Left lung (tissue), 14 donors: ENCODE measurements at places on chromosomes 13 and 19. TPM values are rescaled to one million over a fixed set of nuclear protein-coding genes. Genes with fewer than 3 reads are reported as not detected.

DNA sequence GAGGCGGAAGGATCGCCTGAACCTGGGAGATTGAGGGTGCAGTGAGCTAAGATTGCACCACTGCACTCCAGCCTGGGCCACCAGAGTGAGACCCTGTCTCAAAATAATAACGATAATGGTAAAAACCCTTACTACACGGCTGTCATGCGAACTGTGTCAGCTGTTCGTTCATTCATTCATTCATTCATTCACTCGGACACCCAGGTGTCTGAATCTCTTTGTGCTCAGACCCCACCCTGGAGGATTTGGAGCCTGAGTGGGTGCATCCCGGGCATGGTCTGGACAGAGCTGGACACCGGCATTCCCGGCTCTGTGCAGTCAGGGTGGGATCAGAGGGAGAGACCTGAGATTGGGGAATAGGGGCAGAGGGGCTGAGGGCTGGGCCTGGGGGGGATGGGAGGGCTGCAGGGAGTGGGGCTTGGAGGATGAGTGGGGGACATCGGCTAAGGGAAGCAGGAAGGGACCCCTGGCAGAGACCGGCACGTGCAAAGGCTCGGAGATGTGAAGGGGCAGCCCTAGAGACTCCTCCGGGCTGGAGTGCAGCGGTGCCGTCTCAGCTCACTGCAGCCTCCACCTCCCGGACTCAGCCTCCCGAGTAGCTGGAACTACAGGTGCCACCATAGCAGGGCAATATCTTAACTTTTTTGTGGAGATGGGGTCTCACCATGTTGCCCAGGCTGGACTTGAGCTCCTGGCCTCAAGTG lies 31.6 kb upstream of the TCF3 start:
- DNase-seq: no peak

DNA sequence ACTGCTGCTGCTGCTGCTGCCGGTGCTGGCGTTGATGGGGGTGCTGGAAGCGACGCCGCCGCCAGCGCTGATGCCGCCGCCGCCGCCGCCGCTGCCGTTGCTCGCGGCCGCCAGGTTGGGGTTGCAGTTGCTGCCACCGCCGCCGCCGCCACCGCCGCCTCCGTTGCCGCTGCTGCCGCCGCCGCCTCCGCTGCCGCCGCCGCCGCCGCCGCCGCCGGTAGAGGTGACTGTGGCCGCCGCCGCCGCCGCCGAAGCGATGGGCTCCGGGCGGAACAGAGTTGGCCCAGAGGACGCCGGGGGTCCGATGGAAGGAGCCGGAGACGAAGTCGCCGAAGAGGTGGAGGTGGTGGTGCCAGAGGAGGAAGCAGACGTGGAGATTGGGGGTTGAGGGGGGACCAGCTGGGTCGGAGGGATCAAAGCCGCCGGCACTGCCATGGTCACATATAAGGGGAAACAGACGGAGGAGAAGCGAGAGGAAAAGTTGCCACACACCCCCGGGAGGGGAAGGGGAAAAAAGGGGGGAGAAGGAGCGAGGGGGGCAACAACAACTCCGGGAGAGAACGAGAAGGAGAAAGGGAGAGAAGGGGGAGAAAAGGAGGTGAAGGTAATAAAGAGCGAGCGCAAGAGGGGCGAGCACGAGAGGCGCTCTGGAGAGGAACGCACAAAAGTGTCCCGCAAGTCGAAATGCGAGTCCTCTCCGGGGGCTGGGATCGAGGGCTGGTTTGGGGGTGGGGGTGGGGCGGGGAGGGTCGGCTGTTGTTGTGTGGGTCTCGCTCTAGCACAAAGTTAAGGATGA lies 471 bp downstream of the DACH1 start:
- no peak for DNase-seq

GRCh38 chr13:113155982-113156655 lies 2.3 kb upstream of the PROZ start:
- DNase-seq: no peak

- DNase-seq: no peak
These were observed 147.8 kb downstream of the SUCLA2 start for GRCh38 chr13:47853236-47853635.

- DNase-seq: peak; percentile 80
These were observed 22.5 kb downstream of the LTBP4 start for GRCh38 chr19:40623403-40624251.

GRCh38 chr19:13995878-13996765 lies 10.0 kb downstream of the RFX1 start:
- DNase-seq: no peak

DNA sequence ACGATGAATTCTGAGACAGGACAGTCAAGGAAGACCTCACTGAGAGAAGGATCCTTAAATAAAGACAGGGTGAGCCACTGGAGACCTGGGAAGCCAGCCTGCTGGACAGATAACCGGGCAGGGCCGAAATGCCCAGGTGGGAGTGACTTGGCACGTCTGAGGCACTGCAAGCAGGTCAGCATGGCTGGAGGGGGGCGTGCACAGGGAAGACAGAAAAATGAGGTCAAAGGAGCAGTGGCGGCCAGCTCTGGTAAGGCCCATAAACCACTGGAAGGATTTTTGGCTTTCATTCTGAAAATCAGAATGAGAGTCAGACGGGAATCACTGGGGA lies 5.8 kb upstream of the ATP1A3 start:
- DNase-seq: no peak

- peak; percentile 76 for DNase-seq
These were observed at the start of gene IQCN for GRCh38 chr19:18274219-18274780. Gene IQCN, minus strand, starts transcription at chr19:18274452. Its CDS starts 4,974 bp downstream, at chr19:18269478.

GRCh38 chr13:97781891-97782305 lies 171.6 kb upstream of the IPO5 start:
- no peak for DNase-seq

DNA sequence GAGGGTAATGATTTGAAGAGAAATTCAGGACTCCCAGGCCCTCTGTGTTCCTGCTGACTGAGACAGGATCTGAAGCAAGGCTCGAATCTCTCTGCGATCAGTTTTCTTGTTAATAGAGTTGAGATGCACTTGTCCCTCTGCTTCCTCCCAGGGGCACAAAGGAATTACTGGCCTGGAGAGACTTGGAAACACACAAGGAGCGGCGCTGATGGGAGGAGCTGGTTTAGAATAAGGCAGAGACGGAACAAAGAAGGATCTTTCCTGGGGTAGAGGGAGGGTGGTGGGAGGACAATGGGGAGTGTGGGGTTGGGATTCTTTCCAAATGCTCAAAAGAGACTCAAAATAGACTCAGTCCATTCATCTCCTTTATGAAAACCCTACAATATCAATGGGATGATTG lies 719.1 kb downstream of the UQCRFS1 start:
- no peak for DNase-seq

DNA sequence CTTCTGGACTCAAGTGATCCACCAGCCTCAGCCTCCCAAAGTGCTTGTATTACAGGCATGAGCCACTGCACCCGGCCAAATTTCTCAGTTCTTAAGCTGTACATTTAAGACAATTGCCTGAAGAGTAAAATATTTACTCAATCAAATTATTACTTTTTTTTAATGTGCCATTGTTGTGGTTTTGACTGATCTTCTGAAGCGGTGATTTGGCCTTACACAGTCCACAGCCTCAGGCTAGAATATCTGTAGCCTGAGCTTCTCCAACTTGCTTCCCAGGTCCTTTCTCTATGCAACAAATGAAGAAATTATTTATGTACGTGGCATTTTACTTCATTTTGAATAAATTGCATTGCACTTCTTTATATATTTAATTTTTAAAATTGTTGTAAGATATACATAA lies 281.3 kb downstream of the KLF5 start:
- no peak for DNase-seq

DNA sequence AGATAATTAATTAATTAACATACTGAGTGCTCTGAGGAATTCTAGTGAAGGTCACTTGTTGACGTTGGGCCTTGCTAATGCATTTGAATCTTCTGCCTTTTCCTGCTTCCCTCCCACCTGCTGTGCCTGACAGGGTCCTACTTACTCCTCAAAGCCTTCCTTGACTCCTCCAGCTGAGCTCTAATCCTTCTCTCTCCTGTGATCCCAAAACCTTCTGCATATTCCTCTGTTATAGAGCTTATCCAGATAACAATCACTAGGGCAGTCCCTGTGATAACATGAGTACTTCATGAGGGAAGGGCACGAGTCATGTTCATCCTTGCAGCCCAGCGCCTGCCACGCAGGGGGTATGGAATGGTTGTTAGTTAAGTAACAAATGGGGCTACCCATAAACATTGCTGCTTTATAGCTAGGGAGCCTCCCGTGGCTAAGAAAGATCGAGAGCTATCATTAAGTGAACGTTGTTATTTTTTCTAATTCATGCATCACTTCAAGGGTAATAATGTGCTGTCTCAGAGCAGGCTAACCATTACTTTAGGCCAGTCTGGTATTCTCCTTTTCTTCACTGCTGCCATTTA lies 19.1 kb upstream of the SPATA13 start:
- DNase-seq: no peak

GRCh38 chr13:98083507-98083906 lies 59.4 kb upstream of the FARP1 start:
- no peak for DNase-seq

DNA sequence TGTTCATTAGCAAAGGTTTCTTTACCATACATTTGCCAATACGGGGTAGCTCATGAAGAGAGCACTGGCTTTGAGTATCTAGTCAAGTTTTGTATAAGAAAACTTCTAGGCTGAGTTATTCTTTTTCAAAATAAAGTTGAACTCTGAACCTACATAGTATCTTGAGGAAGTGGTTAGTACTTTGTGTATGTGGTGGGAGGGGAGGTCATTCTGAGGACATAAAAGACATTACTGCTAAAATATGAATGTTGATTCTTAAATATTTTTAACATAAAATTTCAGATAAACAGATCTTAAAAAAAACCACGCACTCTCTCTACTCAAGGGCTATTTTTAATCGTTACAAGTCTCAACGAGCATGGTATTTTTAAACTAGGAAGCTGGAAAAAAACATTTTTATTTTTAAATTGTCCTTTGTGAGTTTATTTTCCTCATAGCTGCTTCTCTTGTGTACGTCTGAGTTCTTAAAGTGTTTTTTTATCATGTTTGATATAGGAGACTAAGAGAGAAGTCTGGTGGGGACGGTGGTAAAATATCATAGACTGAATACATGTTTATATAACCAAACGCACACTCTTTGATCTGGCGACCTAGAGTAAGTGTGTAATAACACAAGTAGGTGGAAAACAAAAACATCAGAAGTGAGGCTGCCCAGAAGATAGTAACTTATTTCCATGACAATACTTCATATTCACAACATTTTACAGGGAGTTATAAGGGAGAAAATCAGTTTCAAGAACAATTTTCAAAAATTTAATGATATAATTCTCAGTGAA lies 118.0 kb upstream of the POSTN start:
- no peak for DNase-seq

GRCh38 chr13:37326334-37326733 lies 220.9 kb upstream of the CSNK1A1L start:
- DNase-seq: peak; percentile 46

- no peak for DNase-seq
These were observed 19.1 kb upstream of the KCTD4 start for GRCh38 chr13:45219938-45220375.

- DNase-seq: no peak
These were observed 36.1 kb downstream of the WDFY2 start for GRCh38 chr13:51620165-51620983.

DNA sequence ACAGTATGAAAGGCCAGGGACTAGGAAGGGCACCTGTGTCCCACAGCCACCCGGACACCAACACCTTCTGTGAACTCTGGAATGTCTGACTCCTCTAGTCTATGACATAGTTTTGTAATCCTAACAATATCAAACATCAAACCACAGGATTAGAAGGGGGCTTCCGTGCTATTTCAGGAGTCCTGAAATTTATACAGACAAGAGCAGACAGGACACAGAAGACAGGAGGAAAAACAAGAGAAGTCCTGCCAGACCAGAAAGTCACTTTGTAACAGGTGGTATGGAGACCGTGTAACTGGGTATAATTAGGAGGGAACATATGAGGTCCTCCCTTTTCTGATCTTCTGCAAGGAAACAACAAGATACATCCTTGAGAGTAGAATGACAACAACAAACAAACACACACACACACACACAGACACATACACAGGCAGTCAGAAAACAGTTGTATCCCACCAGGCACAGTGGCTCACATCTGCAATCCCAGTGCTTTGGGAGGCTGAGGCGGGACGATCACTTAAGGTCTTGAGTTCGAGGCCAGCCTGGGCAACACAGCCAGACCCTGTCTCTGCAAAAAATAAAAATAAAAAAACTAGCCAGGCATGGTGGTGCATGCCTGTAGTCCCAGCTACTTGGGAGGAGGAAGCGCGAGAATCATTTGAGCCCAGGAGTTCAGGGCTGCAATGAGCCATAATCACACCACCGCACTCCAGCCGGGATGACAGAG lies 13.1 kb downstream of the INSR start:
- no peak for DNase-seq

- no peak for DNase-seq
These were observed 360 bp downstream of the DDX39A start for GRCh38 chr19:14418856-14419105.

- DNase-seq: no peak
These were observed 30.2 kb upstream of the CEBPG start for GRCh38 chr19:33343301-33343700.

DNA sequence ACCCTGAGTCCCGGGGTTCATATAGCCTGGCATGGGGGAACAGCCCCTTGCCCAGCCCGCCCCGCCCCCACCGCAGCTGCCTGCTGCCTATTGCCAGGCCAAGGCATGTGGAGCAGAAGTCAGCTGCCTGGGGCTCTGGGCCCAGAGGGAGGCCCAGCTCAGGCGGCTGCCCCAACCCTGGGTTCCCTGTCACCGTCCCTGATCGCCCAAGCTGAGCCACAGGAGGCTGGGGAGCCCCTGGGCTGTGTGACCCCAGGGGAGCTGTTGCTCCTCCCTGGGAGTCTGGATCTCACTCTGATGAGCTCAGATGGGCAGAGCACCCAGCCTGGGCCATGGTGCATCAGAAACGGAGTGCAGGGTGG lies 1.4 kb downstream of the PLIN4 start:
- no peak for DNase-seq

DNA sequence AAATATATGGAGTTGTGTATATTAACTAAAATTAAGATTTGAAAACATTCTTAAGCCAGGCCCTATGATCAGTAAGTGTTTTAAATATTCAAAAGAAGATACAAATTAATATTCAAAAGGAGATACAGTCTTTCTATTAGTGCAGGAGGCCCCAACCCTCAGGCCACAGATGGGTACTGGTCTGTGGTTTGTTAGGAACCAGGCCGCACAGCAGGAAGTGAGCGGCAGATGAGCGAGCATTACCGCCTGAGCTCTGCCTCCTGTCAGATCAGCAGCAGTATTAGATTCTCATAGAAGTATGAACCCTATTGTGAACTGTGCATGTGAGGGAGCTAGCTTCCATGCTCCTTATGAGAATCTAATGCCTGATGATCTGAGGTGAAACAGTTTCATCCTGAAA lies 232.9 kb downstream of the FOXO1 start:
- no peak for DNase-seq

Gene FPR1
- polyA plus RNA-seq: 2.2 TPM

Gene PNMA8C
- polyA plus RNA-seq: 0.24 TPM

Gene SIGLEC7
- polyA plus RNA-seq: 0.63 TPM

Gene RDH8
- not detected for polyA plus RNA-seq

Gene IGSF23
- polyA plus RNA-seq: 0.18 TPM

Gene SLITRK5
- polyA plus RNA-seq: 2.4 TPM

Gene CRX
- polyA plus RNA-seq: 0.14 TPM

Gene SLC10A2
- 10.4 TPM for polyA plus RNA-seq

Gene NACC1
- 21.7 TPM for polyA plus RNA-seq

Gene NLRP12
- polyA plus RNA-seq: 0.63 TPM
